ENCODE measurements at places on chromosomes 3 and 15.

DNA sequence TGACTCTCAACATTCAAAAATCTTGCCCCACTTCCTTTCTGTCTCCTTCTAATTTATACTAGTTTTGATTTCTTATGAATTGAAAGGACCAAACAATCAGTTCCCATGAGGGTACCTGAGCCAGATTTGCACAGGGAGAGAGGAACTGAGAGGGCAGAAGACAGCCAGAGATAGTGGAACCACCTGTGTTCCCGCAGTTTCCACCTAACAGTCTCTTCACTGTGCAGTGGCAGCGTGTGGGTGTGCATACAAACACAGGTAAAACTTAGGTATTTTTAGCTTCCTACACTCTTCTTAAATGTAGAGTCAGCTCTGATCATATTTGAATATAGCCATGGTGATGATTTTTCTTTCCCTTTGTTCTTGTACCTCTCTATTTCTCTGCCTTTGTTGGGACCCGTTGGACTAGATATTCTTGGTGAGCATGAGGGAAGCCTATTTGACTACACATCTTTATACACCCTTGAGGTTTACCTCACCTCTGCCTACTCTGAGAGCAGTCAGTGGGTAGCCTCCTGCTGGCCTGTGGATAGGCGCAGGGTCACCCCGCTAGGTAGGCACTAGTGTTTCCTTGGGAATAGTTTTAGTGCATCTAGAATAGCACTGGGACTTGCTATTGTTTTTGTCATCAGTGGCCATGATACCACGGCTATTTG lies 58.8 kb downstream of the MAP3K13 start:
- DNase-seq, result no peak

DNA sequence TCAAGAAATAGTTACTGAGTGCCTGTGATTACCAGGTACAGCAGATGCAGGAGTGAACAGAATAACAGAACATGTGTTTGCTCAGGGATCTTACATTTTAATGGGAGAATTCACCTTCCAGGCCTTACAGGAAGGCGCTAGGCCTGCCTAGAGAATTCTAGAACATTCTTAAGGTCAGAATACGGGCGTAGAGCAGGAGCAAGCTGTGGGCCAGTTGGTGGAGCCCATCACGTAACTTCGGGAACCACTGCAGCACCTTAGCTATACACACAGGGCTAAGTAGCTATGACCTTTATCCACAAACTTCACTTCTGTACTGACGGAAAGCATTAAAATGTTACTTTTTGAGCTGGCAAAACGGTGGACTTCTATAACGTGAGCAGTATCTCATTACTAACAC lies 743 bp upstream of the DAZL start:
- no peak for DNase-seq

DNA sequence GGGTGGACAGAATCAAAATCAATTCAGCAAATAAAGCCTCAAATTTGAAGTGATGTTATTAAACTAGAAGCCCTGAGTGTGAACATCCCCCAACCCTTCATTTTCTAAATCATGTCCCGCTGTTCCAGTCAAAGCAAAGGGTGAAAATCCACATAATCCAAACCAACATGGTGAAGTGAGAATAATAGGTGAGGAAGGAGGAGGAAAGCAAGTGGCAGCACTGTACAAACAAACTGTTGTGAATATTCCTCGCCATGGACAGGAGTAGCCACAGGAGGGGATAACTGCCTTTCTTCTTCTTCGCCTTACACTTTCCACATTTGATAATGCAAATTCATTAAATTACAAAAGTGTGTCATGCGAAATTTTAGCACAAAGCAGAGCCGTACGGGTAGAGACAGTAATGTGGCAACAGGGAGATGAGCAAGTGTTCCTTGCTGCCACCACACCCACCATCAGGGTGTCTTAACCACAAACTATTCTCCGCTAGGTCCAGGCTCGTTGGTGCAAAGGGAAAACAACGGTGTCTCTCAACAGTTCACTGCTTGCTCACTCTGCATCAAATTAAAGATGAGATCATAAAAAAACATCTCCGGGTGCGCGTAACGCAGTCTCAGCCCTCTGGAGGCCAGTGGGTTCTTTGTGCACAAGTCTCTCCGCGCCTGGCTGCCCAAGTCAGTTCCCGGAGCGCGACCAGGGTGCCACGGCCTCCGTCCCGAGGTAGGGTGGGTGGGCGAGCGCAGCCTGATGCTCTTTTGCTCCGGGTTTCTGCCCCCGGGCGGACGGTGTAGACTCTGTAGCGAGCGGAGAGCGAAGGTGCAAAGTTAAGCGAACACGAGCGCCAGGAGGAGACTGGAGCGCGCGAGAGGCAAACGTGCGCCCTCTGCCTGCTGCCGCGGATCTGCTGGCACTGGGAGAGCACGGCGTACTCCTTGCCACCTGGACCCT lies 6.7 kb downstream of the EPHA3 start:
- DNase-seq, result no peak

DNA sequence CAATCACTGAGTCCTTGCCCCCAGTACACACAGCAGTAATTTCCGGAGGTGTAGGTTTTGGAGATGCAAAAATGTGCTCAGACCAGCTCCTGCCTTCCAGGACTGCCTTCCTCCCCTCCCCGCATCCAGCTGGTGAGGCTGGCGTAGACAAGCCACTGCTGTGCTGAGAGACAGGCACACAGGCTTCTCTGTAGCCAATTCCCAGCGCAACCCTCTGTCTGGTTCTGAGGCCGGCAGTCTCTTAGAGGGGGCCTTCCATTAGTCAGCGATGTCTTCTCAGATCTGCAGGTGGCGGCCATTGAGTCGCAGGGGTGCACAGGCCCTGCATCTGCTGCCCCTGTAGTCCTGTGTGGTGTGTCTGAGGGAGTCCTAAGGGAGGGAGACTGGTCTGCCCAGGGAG lies 114.4 kb downstream of the DNAJB8 start:
- no peak for DNase-seq

DNA sequence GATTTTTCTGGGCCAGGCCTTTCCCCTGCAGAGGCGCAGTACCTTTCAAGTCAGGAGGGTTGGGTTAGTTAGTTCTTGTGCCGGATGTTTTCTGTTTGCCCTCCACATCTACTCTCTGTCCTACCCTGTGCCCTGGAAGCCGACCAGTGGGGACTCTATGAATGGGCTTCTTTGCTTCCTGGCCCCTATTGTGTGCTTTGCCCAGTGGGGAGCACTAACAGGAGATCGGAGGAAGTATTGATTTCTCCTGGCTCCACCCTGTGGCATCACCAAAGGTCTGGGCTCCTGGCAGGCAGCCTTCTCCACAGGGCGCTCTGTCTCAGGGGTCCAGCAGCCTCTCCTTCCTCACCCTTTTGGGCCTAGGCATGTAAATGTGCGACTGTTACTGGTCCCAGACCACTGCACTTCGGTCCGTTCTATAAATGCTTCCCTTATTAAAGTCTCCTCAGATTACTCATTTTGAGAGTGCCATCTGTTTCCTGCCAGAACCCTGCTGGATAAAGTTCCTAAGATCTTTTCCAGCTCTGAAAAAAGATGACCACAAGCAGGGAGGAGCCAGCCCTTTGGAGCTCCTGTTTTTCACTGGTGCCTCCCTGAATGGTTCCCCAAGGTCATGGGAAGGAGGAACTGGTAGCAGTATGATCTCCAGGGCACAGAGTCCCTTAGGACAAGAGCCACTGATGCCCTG lies 44.5 kb downstream of the CTDSPL start:
- DNase-seq, result no peak

DNA sequence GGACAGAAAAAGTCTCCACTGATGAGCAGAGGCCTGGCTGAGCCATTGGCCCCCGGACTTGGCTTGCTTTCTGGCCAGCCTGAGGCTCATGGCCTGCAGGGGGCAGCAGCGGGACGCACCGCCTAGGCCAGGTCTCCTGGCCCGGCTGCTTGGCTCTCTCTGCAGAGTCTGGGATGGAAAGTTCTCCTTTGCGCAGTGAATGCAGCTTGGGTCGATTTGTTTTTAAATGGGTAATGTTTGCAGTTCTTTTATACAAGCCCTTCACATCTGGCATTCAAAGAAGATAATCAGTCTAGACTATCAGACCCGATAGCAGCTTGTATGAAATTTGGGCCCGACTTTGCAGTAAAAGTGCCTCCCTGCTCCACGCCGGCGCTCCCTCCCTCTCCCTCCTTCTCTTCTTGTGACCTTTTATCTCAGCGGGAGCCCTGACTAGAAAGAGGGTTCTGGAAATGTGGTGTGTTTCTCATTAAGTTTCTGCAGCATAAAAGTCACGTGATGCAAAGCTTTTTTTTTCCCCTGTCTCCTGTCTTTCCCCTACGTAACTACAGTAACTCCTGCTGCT lies 59.9 kb downstream of the ZNF621 start:
- DNase-seq, result peak; percentile 36

- no peak for DNase-seq
Observed at GRCh38 chr15:59812889-59813288, 123.8 kb upstream of the BNIP2 start.

GRCh38 chr3:9180764-9181117 lies 68.7 kb downstream of the SRGAP3 start:
- no peak for DNase-seq

GRCh38 chr3:160129459-160130061 lies 95.7 kb upstream of the C3orf80 start:
- DNase-seq, result peak; percentile 80

GRCh38 chr3:66362541-66362941 lies 138.3 kb downstream of the LRIG1 start:
- DNase-seq, result peak; percentile 58

DNA sequence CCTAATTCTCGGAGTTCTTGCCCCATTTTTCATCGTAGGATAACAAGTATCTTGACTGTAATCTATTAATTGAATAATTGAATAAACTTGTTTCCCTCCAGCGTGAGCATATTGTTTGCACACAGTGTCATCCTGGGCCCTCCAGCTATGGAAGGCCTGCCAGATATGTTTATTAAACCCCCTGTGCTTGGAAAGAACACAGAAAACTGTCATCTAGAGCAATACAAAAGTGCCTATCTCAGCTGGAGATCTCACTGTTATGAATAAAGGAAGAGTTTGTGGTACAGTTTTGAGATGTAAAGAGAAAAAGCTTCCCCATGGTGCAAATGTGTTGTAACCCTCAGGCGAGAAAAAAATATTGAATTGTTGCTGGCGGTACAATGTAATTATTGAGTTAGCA lies 405.9 kb downstream of the SOX2 start:
- DNase-seq, result no peak

DNA sequence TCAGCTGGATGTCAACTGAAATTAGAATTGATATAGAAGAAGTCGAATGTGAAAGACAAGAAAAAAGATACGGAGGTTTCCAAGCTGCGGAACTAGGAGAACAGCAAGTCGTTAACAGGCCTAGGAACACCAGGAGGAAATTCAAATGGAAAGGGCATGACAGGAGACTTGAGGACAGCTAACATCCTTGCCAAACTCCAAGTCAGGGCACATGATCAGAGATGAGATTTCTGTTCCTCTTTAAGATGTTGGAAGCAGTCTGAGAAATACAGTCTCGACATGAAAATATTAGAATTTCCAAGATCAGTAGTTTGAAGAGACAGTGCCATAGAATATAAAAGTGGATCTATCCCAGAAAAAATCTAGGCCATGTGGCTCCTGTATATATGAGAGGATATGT lies 5.0 kb downstream of the MYO5A start:
- DNase-seq, result no peak

DNA sequence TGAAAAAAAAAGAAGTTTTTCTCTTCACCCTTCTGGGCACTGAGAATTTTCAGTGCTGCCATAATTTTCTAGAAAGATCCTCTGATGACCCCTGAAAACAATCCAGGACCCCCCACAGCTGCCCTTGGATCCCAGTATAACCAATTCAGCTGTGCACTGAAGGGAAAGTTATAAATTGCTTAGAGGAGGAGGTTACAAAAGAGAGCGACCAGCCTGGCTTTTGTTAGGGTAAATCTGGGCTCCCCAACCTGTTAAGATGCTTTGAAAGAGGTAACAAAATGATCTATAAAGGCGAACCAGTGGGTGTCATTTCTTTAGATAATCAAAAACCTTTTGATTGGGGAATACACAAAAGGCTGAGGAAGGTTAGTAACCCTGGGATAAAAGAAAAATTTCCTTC lies 407.9 kb upstream of the ATP11B start:
- DNase-seq, result no peak

DNA sequence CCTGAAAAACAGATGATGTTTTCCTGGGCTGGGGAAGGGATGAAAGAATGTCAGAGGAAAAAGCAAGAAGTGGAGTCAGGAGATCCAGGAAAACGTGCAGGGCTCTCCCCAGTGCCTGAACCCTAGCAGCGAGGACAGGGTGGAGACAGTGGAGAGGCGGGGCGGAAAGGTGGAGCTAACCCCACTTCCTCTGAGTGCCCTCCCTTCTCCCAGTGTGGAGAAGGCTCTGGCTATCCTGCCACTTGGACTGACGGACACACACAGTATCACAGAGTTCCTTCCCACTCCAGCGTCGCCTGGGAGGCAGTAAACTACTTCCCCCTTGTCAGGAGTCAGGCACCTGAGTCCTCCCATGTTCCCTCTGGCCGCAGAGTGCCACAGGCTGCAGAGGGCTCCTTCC lies 125.3 kb upstream of the CHRNA7 start:
- no peak for DNase-seq

GRCh38 chr3:4895838-4896237 lies 83.4 kb upstream of the BHLHE40 start:
- no peak for DNase-seq

DNA sequence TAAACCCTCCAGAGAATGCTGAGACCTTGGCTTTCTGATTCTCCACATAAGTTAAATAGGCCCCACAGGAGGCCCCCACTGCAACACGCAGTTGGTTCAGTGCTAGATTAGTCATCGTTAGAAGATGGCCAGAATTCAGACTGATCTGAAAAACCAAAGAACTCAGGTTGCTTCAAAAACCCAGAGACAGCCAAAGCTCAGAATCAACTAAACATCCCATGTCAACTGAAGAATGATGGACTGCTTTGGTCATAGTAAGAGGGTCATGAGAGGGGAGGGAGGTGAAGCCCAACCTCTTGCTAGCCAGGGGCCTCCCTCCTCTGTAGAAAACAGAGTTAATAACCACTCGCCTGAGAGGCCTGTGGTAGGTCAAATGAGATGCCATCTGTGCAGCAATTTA lies 93.1 kb downstream of the AKAP13 start:
- DNase-seq, result no peak

DNA sequence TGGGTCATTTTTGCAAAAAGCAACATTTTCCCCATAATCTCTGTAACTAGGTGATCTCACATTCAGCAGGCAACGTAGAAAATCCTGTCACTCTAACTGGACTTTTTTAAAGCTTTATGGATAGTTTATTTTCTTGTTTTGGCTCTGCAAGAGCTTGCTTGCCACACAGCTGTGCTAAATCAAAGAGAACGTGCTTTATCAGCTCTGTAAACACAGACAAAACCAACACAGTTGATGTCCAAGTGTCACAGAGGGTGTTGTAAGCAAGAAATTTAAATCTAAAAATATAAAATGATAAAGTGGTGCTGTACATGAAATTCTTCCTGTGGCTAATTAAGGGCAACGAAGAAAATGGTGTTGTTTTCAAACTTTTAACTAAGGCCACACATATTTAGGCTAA lies 97.5 kb upstream of the STAC start:
- no peak for DNase-seq

GRCh38 chr3:157093096-157093495 lies 66.9 kb downstream of the CCNL1 start:
- no peak for DNase-seq

- DNase-seq, result peak; percentile 76
Observed at GRCh38 chr3:188796122-188796631, 375.6 kb upstream of the TPRG1 start.

- DNase-seq, result no peak
Observed at GRCh38 chr3:125137358-125138033, 75.1 kb downstream of the SLC12A8 start.
